Progenitor cell of endocrine pancreas (in vitro differentiated cells): ENCODE measurements at places on chromosomes 3 and 15. TPM values are rescaled to one million over a fixed set of nuclear protein-coding genes. Genes with fewer than 3 reads are reported as not detected.

DNA sequence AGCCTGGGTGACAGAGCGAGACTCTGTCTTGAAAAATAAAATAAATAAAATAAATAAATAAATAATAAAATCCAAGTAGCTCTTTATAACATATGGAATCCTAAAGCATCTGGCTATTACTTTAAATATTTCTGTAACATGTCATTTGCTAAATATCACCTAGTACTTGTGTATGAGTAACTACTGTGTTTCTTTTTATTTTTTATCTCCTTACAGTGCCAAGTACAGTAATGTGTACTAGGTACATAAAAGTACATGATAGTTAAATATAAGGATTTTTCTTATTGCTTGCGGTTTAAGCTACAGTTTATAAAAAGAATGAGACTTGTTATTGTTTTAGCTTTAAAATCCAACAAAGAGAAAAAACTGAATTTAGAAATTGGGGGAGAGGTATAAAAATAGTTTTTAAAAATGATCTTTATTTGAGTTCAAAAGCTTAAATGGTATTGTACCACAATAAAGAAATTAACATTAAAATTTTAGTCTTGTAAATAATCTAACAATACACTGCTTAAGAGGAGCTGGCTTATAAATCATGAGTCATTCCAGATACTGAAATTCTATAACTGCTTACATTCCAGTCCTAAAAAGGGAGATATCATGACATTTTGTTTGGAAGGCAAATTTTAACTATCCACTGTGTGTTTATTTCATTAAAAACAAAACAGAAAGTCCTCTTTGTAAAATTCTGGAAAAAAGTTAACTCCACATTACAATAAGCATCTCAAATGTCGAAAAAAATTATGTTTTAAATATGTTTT, 73.1 kb downstream of the FGF7 start:
- no peak for DNase-seq

DNA sequence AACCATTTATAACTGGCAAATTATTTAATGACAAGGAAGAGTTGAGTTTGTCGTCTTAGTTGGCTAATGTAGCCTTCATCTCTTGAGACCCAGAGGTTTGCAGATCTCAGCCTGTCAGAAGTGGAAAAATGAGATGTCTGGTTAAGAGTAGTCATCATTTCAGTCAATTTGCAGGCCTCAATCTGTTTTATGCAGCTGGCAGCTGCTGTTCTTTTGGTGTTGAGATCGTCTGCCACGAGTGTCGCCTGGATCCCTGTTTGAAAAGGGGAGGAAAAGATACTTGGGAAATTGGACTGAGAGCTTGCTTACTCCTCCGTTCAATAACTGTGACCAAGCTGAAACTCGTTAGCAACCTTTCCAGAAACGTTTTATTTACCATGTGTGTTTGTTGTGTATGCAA, 2.3 kb downstream of the PHLDB2 start:
- no peak for DNase-seq

The CMTM7 gene
- total RNA-seq: 24.6 and 29.6 TPM in 2 replicates

The GUCA1C gene
- not detected in 2 replicates for total RNA-seq

The PDZRN3 gene
- total RNA-seq: 28.7 and 31.0 TPM in 2 replicates

The GLDN gene
- 0.12 and 0.18 TPM in 2 replicates for total RNA-seq

The TTLL13 gene
- total RNA-seq: 0.69 TPM in 1 of 2 replicates, not detected in the other

DNA sequence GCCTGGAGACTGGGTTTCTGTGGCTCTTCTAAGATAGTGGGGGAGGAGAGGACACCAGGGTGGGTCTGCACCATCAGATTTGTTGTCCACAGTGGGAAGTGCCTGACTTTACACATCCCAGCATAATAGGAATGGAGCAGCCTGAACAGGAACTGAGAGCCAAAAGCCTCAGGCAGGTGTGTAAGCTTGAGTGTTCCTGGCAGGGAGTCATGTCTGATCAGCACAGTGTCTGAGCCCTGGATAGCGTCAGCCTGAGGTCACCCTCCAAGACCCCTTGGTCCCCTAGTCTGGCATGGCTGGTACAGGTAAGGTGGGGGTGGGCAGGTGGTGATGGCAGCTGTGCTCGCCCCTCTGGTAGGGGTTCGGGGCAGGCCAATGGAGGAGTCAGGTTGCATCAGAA, 20.2 kb downstream of the INSYN1 start:
- DNase-seq: no peak

DNA sequence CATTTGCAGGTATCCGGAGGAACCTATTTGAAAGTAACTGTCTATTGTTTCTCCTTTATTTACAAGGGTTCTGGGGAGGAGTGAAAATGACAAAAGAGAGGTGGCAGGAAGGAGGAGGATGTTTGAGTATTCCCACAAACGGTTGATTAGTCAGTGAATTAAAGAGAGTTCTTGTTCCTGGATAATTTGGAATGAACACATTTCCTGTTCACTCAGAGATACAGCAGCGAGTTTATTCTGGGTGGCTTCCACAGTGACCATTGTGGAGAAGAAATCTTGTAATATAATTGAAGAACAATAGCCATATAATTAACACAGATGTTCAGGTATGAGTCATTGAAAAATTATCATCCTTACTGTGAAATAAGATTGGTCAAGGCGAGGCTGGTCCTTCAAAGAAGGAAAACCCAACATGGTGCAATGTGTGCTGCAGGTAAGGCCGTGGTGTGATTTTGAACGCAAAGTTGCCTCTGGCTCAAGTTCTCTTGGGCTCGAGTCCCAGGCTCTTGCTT, 77.3 kb downstream of the NFKBIZ start:
- no peak for DNase-seq
